ENCODE measurements at places on chromosomes 1 and 21. TPM values are rescaled to one million over a fixed set of nuclear protein-coding genes. Genes with fewer than 3 reads are reported as not detected.

- H3K4me1 ChIP-seq, result no peaks in the 10 kb centered on the region
- H3K4me3 ChIP-seq, result no peak overlapping the region
- no peaks in the 10 kb centered on the region for H3K27me3 ChIP-seq
- DNase-seq, result no peak
- no peak overlapping the region for H3K27ac ChIP-seq
- no peaks in the 10 kb centered on the region for H3K36me3 ChIP-seq
Observed at GRCh38 chr1:153841463-153841994, 66.3 kb downstream of the SLC27A3 start.

Gene MATN1
- polyA plus RNA-seq, result 0.52 TPM

GRCh38 chr1:221397606-221398005 lies 344.3 kb downstream of the DUSP10 start:
- no peak overlapping the region for H3K27ac ChIP-seq
- no peak overlapping the region for H3K4me3 ChIP-seq
- H3K36me3 ChIP-seq, result no peaks in the 10 kb centered on the region
- no peaks in the 10 kb centered on the region for H3K27me3 ChIP-seq
- no peak for DNase-seq

DNA sequence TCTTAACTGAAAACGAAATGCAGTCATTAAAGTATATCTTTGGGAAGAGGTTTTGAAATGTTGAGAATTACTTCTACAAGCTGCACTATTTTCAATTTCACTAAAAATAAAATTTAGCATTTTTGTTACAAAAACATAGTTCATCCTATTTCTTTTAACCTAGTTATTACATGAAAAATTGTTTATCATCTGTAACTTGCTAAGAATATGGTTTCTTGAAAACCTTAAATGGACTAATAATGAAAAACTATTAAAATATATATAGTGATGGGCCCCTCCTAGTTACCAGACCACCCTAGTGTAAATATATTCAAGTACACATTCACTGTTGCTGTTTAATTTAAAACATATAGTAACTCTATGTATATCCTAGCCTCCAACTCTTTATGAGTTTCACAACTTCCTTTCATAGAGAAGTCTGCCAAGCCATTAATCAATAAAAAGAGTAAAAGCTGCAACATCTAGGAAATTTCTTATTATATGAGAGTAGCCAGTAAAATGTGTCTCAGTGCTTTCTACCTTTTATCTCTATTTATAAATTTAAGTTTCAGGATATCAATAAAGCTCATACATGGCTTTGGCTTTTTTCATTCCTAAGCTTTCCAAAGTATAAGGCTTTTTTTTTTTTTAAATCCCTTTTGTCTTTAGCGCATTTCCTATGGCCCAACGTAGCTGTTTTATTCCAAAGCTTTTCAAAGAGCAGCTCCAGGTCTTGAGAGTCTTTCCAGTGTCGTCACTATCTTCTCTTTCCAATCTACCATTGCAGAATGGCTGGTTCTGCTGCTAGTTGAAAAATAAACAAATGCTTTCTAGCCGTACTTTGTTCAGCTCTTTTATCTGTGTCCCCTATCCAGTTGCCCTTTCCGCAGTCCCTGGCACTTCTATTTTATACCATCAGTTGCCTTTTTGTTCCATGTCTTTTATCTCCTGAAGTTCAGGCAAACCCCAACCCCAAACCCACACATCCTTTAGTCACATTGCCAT lies 6.5 kb downstream of the IRF2BP2 start:
- no peaks in the 10 kb centered on the region for H3K36me3 ChIP-seq
- no peaks in the 10 kb centered on the region for H3K27me3 ChIP-seq
- peaks cover 8% of the 10 kb centered on the region for H3K4me1 ChIP-seq
- H3K4me3 ChIP-seq, result peak overlapping the region; percentile 78
- no peak for DNase-seq
- peak overlapping the region; percentile 38 for H3K27ac ChIP-seq

DNA sequence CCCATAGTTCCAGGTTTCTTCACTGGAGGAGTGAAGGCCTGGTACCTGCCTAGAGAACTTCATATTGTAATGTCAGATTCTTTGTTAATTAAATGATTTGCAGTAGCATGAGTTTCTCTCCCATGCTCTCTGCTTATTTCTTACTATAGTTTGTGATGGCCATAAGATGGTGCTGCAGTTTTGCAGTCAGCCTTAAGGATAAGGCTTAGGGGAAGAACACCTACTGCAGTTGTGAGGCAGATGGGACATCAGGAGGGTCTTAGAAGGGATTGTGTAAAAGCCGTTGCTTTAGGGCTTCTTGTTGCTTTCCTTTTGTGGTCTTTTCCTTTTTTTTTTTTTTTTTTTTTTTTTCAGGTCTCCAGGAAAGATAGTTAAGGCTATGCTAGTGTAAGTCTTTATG lies 61.8 kb downstream of the MACF1 start:
- H3K36me3 ChIP-seq, result no peaks in the 10 kb centered on the region
- peaks cover 14% of the 10 kb centered on the region for H3K4me1 ChIP-seq
- no peaks in the 10 kb centered on the region for H3K27me3 ChIP-seq
- H3K27ac ChIP-seq, result no peak overlapping the region
- no peak overlapping the region for H3K4me3 ChIP-seq
- DNase-seq, result no peak

Gene DDR2
- polyA plus RNA-seq, result 25.6 TPM

Gene COL18A1
- polyA plus RNA-seq, result 201 TPM

Gene LAMC2
- 2.9 TPM for polyA plus RNA-seq

Gene DIO1
- not detected for polyA plus RNA-seq

DNA sequence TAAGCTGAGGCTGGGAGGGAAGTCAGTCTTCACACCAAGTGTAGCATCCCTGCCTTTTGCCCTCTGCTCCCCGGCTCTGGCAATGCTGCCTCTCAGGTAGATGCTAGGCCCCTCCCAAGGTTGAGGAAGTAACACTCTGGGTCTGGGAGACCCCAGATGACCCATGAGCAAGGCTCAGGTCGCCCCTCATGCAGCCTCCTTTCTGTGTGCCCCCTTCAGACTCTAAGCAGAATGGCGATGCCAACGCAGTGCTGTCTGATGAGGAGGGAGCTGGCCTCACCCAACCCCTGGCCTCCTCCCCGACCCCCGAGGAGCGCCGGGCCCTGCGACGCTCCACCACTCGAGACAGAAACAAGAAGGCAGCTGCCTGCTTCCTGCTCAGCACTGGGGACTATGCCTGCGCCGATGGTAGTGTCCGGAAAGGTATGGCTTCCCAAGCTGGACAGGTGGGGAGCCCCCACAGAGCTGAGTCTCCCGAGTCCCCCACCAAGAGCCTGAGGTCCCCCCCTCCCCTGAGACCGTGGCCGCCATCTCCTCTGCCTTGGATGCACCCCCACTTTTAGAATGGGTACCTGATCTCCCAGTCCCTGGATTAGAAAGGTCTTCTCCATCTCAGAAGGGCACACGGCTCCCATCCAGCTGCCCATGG lies 15.8 kb downstream of the KCNC4 start:
- DNase-seq, result no peak
- no peak overlapping the region for H3K27ac ChIP-seq
- H3K4me3 ChIP-seq, result no peak overlapping the region
- H3K27me3 ChIP-seq, result no peaks in the 10 kb centered on the region
- no peaks in the 10 kb centered on the region for H3K4me1 ChIP-seq

Gene SPOCD1
- polyA plus RNA-seq, result 0.30 TPM

GRCh38 chr1:150511551-150511950 lies 3.6 kb downstream of the ECM1 start:
- no peak overlapping the region for H3K4me3 ChIP-seq
- H3K36me3 ChIP-seq, result no peaks in the 10 kb centered on the region
- H3K27ac ChIP-seq, result no peak overlapping the region
- H3K4me1 ChIP-seq, result no peaks in the 10 kb centered on the region
- no peak for DNase-seq

All from ovary (tissue), 10 donors.